ENCODE measurements at places on chromosomes 12 and 14.

DNA sequence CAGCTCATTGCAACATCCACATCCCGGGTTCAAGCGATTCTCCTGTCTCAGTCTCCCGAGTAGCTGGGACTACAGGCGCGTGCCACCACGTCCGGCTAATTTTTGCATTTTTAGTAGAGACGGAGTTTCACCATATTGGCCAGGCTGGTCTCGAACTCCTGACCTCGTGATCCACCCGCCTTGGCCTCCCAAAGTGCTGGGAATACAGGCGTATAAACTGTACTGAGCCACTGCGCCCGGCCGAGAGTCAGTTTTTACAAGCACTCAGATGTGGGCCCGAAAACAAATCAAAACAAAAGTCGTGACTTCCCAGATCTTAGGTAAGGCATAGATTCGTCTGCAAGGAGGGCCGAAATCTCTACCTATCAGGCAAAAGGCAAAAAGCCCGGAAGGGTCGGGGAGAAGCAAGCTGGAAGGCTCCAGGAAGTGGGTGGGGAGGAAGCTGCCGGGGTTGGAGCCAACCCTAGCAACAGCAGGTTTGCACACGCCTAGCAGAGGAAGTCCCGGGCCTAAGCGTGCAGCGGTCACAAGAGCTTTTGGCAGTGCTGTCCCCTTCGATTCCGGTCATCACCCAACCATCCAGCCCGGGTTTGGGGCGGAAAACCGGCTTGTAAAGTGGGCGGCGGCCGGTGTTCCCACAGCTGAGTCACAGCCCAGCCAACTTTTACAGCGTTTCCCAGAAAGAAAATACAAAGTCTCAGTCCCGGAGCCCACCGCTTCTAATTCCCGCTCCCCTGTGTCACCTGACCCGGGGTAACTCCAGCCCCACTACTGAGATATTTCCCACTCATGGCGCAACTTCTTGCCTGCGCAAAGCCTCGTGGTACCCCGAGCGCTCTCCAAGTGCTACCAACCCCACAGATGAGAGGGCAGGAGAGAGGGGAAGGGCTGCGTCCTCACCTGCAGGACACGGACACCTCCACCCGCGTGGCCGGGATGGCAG lies 583 bp downstream of the CPNE8 start:
- DNase-seq = no peak

DNA sequence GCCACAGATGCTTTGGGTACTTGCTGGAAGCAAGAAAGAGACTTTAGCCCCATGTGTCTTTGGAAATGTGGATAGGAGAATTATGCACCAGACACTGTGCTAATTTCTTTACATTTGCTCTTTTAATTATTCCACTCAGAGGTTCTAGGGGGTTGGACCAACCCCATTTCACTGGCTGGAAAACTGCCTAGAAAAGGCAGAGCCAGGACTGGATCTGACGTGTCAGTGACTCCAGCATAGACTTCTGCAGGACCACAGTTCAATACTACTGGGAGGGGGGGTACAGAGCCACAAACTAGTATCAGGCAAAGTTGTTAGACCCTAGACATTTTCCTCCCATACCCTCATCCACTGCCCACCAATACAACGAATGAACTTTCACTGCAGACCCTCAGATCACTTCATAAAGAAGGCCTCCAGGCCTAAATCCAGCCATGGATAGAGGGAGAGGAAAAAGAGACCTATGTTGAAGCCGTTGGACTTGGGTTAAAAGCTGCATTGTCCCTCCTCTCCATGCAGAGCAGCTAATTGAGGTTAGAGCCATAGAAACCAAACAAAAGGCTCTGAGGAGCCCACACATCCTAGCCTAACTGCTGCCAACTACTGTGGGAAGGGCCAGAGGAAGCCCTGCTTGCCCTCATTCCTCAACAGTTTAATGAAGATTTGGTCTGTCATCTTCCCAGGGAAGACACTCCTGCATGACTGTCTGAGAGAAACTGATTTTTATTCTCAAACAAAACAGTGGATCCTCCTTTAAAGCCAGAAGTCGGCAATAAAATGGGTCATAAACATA lies 68.7 kb downstream of the STON2 start:
- no peak for DNase-seq

- DNase-seq = no peak
Measured at GRCh38 chr14:69368381-69368780, 29.7 kb downstream of the ERH start.

- DNase-seq = no peak
Measured at GRCh38 chr12:126742241-126742641, 1524.7 kb upstream of the TMEM132C start.

DNA sequence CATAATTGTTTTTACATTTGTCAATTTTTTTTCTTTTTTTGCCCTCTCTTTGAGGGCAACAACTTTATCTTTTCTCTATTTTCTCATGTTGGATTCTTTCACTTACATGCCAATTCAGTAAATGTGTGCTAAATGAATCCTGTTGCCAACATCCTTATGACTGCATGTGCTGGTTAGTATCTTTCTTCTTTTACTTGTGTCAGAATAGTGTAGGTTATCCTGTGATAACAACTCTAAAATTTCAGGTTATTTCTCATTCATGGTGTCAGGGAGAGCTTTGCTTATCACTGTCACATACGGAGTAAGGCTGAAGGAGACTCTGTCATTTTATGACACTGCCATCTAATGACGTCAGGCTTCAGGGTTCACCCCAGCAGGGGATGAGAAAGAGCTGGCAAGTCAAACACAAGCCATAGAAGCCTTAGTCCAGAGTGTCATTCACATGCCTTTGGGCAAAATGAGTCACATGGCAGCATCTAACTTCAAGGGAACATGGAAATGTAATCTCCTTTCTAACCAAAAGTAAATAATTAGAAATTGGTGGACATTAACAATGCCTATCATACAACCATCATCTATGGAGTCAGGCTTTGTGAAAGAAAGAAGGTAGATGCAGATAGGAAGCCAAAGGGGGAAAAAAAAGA lies 242.5 kb upstream of the ATP2B1 start:
- no peak for DNase-seq

- DNase-seq = no peak
Measured at GRCh38 chr12:54068418-54069070, 14.9 kb downstream of the HOXC4 start.

DNA sequence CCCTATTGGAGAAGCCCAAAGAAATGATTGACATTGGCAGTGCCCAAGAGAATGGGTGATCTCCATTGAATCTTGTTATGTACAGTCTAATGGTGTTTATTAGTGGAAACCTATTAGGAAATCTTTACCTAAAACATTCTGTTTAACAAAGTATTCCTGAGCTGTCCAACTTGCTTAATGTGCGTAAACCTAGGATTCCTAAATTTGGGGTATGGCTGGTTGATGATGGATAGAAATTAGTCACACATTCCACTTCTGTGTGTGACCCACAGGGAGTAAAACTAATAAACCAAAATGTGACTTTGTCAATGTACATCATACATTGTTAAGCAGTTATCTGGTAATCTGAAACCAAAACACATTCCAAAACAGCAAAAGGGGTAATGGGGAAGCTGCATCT lies 761.3 kb downstream of the FSCB start:
- no peak for DNase-seq

DNA sequence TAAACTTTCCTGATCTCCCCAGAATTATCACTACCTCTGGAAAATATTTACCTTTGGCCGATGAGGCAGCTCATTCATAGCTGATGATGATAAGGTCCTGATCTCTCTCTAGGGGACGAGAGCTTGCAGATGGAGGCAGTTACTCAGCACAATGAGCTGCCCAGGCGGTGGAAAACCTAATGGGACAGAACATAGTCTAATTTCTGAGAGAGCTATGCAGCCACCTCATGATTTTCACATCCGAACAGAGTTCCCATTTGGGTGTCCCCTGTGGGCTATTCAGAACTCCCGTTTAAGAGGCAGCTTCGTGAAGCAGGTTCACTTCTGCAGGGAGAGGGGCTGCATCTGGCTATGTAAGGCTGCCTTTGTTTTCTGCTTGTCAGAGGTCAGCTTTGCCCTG lies 724.6 kb upstream of the TMEM132C start:
- no peak for DNase-seq

DNA sequence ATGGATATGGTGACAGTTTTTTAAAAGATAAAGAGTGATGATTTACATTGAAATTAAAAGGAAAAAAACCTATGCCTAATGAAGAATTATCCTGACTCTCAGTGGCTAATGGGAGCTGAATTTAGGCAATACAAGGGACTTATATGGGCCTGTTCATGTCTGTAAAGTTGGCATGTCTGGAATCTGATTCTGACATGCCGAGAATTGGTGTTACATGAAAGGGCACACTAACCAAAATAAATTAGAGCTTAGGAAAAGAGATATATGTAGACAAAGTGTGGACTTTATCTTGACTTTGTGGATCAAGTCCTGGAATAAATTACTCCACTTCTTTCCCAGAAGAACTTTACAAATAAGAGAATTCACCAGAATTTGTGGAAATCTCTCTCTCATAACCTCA lies 1.1 kb downstream of the TDG start:
- no peak for DNase-seq

- no peak for DNase-seq
Measured at GRCh38 chr12:62631471-62632410, 165.1 kb downstream of the MON2 start.

DNA sequence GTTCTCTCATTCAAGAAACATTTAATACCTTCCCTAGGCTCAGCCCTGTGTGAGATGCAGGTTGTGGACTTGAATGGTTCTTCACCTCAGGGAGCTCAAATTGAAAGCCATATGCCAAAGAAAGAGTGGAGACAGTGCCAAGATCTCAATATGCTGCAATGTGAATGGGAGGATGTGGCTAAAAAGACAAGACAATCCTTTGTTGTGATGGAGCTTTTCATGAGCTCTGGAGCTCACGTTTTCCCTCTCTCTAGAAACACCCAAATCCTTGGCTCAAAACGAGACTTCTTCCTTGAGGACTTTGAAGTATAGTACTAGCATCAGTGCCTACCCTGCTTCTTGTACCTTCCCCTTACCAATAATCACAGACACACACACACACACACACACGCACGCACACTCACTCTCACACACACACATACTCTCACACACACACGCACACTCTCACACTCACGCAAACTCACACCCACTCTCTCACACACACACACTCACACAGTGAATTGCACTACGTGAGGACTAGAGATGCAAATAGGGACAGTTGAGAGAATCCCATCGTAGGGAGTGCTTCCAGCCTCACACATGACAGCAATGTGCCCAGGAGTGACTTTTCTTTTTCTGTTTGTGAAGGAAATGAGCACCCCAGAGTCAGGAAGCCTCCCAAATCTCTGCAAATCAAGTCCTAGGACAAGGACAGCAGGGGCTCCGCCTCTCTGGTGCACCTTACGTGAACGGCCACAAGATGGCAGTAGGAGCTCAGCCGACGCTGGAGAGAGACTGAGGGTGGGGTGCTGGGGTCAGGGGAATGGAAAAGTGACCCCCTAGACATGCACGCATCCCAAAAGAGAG lies 231.4 kb downstream of the PCNX1 start:
- peak; percentile 39 for DNase-seq

DNA sequence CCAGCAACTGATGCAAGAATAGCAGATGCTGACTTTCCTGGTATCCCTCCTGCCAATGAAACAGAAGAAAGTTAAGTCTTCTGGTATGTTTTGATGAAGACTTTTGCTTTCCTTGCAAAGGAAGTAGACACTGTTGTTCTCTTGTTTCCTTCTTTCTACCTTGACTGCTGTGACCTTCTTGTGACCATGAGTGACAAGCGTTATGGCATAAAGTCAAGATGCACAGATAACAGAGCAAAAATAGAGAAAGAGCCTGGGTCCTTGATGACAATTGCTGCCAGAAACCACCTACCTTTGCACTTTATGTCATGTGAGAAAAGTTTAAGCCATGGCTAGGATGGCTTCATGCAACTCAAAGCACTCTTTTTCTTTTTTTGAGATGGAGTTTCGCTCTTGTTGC lies 49.2 kb upstream of the LTA4H start:
- DNase-seq = no peak

DNA sequence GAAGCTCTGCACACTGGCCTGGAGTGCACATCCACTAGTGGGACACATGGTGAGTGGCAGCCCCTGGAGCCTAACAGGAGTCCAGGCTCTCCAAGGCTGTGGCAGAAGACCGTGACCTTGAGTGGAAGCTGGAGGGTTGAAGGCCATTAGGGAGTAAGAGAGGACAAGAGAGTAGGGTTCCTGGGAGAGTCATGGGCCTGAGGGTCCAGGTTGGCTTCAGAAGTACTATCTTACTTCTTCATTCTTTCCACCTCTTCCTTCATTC lies 406 bp downstream of the IL23A start:
- DNase-seq = no peak

GRCh38 chr14:80350707-80351106 lies 139.4 kb upstream of the DIO2 start:
- DNase-seq = no peak

DNA sequence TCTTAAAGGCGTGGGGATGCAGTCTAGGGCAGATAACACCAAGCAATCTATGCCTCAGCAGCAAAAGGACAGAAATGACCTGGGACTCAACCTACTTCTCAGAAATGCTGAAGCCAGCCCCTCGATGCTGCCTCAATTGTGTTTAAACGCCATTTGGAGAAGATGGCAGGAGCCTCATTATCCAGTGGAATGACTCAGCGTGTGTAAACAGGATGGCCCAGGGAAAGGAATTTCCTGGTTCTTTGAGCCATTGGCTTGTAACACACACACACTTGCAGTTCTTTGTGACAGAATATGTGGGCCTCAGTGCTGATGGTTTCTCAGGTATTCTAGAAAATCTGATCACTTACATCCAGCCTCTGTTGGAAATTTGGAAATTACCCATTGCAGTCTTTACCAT lies 154.3 kb downstream of the NTF3 start:
- no peak for DNase-seq

DNA sequence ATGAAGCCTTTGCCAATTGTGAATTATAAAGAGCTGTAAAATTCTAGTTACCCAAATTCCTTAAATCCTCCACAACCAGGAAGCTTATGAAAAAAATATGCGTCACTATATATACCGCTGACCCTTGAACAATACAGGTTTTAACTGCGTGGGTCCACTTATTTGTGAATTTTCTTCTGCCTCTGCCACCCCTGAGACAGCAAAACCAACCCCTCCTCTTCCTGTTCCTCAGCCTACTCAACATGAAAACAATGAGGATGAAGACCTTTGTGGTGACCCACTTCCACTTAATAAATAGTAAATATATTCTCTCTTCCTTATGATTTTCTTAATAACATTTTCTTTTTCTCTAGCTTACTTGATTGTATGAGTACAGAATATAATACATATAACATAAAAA lies 42.2 kb downstream of the CMKLR1 start:
- no peak for DNase-seq

- DNase-seq = no peak
Measured at GRCh38 chr12:94732367-94732990, 82.1 kb upstream of the TMCC3 start.

- no peak for DNase-seq
Measured at GRCh38 chr12:58727521-58727920, 192.8 kb downstream of the LRIG3 start.

Measured in stimulated activated CD8-positive, alpha-beta memory T cell treated with anti-CD3 and anti-CD28 coated beads, Interleukin-7, amount 100 ng/mL, for 24 hours (primary cell).